ENCODE measurements at places on chromosomes 11 and 22.

- no peak for DNase-seq
These were observed 2.7 kb downstream of the CDC42BPG start for GRCh38 chr11:64841592-64842365.

DNA sequence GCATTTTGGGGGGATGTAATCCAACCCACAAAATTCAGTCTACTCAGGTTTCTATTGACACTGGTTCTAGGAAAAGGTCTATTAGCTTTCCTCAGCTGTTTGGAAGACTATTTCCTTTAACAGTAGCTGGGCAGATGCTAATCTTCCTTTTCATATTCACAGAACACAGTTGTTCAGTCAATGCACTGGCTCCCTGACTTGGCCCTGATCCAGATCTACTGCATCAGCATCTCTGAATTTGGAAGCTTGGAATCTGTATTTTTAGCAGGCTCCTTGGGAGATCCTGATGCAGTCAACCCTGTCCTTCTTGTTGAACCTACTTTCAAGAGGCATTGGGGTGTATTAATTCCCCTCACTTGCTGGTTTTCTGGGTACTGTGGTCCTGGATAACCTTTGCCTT lies 6.3 kb downstream of the HTATIP2 start:
- no peak for DNase-seq

DNA sequence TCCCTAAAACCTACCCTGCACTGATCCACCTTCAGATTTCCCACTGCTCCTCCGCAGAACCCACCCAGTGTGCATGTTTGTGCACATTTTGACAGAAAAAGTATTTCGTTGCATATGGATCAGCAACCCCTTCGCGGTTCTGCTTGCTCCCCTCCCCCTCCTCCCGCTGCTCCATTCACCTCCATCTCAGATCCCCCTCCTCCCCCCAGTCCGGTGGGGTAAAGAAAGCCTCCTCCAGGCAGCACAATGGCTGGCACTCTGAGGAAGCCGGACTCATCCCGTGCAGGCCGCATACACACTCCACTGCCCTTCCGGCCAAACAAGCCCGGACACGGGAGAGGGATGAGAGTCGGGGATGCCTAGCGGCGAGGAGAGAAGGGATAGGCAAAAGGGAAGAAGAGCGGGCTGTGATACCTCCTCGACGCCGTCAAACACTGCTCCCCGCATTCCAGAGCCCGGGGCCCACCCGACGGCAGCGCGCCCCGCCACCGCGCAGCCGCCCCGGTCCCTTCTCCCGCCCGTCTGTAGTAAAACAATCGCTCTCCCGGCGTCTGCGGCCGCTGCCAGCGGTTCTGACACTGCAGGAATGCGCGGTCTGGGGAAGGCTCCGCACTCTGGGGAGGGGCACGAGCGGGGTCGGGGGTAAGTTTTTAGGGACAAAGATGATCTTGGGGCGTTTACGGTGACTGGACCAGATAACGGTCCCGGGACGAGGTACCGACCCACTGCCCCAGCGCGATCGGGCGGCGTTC lies 915 bp downstream of the FEZ1 start:
- peak; percentile 36 for DNase-seq

DNA sequence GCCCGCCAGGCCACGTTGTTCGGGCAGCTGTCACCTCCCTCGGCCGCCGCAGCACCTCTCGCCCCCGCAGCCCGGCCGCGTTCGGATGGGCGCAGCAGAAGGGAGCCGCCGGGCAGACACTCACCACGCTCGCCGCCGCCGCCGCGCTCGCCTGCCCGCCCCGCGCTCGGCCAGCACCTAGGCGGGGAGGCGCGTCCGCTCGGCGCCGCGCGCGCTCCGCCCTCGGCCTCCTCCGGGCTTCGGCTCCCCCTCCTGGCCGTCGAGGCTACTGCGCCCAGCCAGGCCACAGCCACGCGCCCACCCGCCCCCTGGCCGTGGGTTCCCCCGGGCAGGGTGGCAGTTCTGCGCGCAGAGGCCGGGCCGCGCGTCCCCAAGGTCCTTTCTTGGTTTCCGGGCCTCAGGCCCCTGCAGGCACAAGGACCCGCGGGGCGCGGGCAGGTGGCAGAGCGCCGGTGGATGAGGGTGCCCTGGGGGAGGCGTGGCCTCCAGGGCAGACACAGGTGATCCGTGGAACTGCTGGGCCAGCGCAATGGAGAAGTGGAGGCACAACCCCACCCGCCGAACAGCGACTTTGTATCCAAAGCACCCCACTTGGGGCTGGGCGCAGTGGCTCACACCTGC lies at the start of gene SLC25A22:
Gene SLC25A22 (minus strand): TSS at position 189 of the 621 bp plus-strand sequence. CDS start 3,275 bp downstream, outside the sequence.
- DNase-seq: peak; percentile 89

DNA sequence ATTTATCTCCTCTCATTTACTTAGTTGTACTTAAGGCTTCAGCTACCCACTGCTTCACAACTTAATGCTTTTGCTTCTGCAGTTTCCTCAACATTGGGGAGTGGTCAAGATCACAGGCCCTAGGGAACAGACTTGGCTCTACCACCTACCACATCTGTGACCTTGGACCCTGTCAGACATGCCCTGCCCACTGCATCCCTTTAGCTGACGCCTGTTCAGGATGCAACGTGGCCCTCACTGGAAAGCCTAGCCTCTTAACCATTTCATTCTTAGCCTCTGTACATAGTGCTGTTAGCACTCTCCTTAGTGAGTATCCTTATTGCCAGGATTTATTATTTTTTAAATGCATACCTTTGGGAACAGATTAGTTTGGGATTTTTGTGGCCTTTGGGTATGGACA lies 34.4 kb downstream of the TNRC6B start:
- no peak for DNase-seq

- peak; percentile 13 for DNase-seq
These were observed 4.6 kb downstream of the TMEM9B start for GRCh38 chr11:8959546-8960166.

GRCh38 chr11:77180346-77180745 lies 52.3 kb downstream of the MYO7A start:
- DNase-seq: no peak

GRCh38 chr11:103877221-103877620 lies 159.2 kb upstream of the DDI1 start:
- no peak for DNase-seq

GRCh38 chr11:92550871-92551270 lies 326.3 kb downstream of the FAT3 start:
- DNase-seq: no peak

- DNase-seq: no peak
These were observed 2.2 kb downstream of the PLEKHB1 start for GRCh38 chr11:73648571-73649046.

DNA sequence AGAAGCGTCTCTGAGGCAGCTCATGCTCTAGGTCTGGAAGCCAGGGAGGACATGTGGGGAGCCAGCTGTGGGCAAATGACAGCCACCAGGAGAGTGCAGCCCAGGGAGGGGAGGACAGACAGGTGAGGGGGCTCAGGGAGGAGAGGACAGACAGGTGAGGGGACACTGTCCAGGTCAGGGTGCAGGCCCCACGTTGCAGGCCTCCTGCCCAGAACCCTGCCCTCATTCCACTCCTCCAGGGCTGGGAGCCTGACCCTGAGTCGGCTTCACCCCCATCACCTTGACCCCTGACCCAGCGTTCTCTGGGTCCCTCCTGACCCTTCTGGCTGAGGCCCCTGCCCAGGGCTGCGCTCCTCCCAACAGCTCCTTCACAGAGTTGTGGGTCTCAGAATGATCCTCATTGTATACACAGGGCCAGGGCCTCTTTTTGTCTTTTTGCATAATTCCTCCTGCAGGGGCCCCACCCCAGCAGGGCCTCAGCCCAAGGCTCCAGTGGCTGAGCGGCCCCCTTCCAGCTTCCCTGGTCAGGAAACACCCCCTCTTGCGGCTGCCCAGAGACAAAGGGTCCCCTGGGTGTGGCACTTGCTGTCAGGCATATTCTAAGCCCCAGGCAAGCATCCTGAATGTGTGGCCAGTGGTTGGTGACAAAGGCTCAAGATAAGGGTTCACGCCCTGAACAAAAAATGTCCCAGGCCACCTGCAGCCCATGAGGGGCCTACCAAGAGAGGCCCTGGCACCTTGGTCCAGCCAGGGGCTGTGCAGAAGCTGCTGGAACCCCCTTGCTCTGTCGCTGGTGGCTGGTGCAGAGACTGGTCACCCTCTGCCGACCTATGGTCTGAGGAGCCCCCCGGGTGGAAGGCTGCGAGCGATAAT lies 853.0 kb downstream of the BRD1 start:
- DNase-seq: no peak

DNA sequence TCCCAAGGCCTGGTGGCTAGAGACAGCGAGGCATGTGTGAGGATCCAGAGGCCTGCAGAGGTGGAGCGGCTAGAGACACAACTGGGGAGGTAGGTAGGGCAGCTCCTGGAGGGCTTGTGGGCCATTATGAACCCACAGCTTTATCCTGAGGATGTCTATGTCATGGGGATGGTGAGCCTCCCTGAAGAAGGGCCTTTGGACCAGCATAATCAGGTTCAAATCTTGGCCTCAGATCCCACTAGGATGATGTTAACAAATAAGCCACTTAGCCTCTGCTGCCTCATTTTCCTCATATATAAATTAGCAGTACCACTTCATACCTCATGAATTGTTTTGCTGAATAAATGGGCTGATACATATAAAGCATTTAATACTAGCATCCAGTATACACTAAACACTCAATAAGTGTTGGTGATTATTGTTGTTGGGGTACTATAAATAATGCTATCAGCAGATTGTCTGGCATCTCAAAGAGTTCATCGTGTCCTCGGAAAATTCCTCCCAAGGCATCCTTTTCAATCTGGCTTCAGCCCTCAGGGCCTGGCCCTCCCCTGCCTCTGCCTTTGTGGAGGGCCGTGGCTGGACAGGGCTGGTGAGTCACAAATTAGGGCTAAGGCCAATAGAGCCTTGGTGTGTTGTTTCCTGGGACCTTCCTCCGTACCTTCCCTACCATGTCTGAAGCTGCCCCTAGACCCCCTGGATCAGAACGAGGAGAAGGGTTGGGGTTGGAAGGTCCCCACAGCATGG lies 30.9 kb upstream of the LRRC32 start:
- no peak for DNase-seq

DNA sequence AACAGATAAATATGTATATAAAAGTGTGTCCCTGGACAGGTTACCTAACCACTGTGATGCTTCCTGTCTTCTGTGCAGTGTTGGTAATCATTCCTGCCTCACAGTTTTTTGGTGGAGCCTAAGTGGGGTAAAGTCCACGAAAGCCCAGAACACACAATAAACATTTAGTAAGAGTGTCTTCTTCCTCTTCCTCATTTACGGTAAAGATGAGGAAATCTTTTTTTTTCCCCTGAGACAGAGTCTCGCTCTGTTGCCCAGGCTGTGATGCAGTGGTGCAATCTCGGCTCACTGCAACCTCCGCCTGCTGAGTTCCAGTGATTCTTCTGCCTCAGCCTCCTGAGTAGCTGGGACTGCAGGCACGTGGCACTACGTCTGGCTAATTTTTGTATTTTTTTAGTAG lies 117.1 kb downstream of the LDLRAD3 start:
- DNase-seq: no peak

DNA sequence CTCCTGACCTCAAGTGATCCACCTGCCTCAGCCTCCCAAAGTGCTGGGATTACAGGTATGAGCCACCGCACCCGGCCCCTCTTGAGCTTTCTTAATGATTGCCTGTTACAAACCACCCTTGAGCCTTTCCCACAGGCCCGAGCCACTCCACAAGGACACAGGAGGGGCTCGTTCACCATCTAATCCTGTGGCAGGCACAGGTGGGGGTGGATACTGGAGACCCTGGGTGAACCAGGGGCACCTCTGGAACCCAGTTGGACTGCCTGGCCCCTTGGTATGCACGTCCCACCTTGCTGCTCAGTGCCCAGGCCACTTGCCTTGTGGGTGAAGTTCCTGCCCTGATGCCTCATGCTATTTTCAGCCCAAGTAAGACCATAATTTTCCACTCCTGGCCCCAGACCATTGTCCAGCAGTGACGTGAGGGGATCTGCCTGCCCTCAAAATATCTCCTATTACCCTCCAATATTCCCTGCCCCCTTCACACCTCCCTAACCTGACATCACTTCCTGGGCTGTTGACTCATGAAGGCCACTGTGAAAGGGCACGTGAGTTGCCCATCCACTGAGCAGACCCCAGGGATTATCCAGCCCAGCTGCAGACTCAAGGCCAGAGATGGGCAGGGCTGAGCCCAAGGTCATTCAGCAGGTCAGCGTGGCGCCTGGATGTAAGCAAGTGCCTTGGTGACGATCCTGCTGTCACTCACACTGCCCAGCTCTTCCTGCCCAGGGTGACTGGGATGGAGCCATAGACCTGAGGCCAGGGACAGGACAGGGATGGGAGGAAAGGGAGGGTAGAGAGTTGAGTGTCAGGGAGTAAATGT lies 19.6 kb downstream of the P2RY2 start:
- no peak for DNase-seq

DNA sequence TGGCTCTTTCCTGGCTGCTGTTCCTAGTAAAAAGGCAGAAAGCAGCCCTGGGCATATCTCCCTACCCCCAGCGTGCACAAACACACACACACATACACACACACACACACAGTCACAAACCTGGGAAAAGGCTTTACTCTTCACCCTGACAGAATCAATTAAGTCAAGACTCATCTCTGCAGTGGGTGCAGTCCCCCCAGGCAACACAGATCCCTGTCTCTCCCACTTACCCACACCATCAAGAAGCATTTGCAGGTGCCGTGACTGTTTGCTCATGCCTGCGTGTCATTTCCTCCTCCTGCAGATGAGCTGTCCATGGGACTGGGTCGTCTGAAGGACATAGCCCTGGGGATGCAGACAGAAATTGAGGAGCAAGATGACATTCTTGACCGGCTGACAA lies 28.6 kb downstream of the SNAP29 start:
- no peak for DNase-seq

DNA sequence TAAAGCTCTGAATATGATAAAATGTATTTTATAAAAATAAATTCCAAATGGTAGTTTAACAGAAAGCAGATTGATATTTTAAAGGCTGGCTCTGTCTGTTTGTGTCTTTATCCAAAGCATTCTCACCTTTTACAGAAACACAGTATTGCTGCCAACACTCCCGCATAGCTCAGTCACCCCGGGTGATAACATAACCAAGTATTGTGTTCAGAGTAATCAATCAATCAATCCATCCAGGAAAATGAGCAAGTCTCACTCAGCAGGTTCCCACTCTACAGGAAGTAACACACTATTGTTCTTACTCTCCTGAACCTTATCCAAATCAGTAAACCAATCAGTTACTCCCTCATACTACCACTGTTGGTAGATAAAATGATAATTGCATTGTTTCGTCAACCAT lies 203.4 kb downstream of the LRRC4C start:
- DNase-seq: no peak

GRCh38 chr22:28918550-28919271 lies 35.3 kb downstream of the ZNRF3 start:
- DNase-seq: no peak

DNA sequence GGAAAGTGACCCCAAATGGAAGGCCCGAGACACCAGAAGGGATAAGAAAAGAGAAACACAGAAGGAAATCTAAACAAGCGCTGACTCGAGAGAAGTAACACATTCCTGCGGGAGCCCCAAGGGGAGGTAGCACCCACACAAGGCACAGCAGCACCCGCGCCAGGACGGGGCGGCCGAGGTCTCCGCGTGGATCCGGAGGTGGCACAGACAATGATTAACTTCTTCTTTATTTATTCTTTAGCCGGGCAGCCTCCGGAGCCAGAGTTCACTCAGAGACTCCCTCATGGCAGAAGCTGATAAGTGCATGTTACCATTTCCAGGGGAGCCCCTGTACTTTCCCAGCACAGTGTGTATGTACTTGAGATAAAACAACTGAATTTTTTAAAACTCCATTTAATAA lies 5.1 kb downstream of the TOLLIP start:
- DNase-seq: no peak
